NCI-H1092 (cell line): ENCODE measurements at places on chromosomes 4 and X.

GRCh38 chrX:21982311-21982710 is 41.8 kb downstream of the SMS start:
- no peak for DNase-seq

- no peak for DNase-seq
Observed at GRCh38 chr4:169215656-169216055, 55.1 kb downstream of the SH3RF1 start.

GRCh38 chr4:83779103-83780052 is 243.5 kb downstream of the GPAT3 start:
- no peak for DNase-seq

GRCh38 chr4:71608678-71609071 is 175.2 kb downstream of the GC start:
- DNase-seq = no peak

DNA sequence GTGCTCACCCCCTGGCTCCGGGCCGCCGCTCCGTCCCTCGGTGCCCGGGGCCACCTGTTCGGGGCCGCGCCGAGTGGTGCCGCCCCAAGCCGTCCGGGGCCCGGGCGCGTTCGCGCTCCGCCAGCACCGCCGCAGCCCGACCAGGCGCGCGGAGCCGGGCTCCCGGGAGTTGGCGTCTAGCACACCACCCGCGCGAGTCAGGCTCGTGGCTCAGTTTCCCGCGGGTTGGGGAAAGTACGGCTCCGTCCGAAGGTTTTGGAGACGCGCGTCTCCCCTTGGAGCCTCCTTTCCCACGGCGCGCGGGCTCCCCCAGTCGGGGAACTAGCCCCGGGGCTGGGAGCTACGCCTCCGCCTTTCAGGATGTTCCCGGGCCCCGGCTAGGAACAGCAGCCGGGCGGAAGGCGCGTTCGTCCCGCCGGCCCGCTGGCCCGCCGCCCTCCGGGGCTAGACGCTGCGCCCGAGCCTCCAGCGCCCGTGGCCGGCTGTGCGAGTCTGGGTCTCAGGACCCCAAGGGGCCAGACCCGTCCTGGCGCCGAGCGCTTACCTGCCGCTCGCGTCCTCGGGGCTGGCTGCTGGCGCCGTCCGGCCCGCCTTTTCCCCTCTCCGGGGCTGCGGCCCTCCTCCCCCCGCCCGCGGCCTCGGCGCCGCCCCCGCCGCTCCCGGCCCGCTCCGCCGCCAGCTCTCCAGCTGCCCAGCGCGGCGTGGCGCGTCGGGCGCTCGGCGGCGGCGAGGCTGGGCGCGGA is at the start of gene ADGRG2:
Gene ADGRG2, minus strand, starts transcription at position 571 of the 743 bp plus-strand sequence. CDS start 53,634 bp downstream, outside the sequence.
- DNase-seq = no peak

GRCh38 chr4:174702979-174703478 is 126.0 kb downstream of the GLRA3 start:
- no peak for DNase-seq

DNA sequence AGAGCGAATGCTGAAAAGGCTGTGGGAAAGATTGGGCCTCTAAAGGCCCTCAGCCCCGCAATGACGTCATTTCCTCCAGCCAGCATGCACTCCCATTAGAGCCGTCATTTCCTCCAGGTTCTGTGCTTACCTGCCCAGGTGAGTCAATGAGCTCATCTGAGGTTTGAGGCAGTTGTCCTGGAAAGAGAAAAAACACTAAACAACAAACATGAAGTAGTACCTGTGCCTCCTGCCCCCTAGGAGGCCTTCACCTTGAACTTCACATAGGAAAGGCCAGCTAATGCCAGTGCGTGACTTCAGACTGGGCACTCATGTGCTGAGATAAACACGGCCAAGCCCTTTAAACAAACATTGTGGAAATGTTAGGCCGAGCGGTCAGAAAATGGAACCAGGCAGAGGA is 55.9 kb downstream of the FHDC1 start:
- DNase-seq = no peak

GRCh38 chrX:8405631-8406030 is 59.0 kb upstream of the VCX3B start:
- DNase-seq = no peak

DNA sequence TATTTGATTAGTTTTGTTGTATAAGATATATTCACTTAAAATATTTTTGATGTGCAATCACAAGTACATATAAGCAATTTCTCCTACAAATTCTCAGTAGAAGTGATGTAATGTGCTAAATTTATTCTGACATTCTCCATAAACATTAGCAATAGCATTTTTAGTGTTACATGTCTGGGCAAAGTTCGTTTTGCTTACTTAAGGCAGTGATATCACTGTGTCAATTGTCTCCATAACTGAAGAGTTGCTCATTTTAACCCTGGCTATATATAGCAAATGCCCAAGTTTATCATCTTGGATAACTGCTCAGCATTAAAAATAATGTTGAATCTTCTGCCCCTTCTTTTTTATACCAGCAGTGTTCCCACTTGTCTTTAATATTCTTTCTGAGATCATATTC is 340.0 kb upstream of the NDST4 start:
- DNase-seq = no peak

DNA sequence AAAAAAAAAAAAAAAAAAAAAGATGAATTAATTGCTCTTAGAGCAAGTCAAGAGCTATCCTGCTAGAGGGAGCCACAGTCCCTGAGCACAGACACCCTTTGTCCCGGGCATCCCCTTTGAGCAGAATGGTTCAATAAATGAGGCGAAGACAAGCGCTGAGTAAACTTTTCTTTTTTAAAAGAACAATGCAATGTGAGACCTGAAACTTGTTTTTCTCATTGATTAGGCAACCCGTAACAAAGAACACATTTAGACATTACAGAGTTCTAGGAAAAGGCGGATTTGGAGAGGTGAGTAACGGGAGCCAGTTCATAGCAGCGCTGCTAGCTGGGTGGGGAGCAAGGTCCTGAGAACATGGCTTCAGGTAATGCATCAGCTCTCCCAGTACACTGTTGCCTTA is 46.1 kb downstream of the GRK4 start:
- no peak for DNase-seq

DNA sequence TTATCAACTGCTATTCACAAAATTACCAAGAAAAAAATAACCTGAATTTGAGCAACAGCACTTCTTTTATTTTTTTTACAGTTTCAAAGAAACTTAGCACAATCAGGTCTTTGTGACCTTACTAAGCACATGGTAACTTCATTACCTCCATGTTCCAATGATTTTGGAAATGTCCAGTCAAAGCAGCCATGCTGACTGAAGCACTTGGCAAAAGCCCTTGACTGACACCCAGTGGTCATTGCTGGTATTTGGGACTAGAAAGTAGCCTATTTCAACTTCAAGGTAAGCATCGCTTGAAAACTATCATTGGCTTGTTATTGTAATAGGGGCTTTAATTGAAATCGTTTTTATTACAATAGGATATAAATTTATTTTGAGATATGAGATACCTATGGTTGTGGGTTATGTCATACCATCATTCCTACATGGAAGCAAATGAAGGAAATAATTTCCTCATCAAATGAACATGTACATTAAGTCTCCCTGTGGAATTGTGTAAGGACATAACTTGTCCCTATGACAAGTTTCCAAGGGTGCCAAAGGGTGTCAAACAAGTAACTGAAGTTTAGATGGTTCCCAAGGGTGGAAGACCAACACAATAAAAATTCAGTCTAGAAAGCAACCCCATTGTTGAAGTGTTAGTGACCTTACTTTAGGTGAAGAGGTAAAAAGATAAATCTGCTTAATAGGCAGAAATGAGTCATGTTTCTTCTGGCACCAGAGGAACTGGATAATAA is 15.2 kb upstream of the ANXA10 start:
- DNase-seq = peak; percentile 43

- DNase-seq = no peak
Observed at GRCh38 chr4:77815636-77816035, 3.5 kb downstream of the CNOT6L start.

- DNase-seq = no peak
Observed at GRCh38 chr4:110988722-110989121, 365.8 kb upstream of the PITX2 start.

DNA sequence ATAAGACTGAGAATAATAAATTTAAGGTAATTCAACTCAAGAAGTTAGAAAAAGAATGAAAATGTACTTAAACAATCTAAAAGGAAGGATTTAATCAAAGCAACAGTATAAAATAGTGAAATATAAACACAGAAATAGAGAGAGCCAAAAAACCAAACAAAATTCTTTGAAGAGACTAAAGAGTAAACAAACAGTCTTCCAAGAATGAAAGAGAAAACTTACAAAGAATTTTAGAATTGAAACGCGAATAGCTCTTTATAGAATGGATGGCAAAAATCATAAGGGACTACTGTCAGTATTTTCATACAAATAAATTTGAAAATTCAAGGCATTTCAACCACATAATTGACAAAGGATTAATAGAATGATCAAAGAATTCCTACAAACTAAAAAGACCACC is 41.7 kb downstream of the VEGFC start:
- no peak for DNase-seq

DNA sequence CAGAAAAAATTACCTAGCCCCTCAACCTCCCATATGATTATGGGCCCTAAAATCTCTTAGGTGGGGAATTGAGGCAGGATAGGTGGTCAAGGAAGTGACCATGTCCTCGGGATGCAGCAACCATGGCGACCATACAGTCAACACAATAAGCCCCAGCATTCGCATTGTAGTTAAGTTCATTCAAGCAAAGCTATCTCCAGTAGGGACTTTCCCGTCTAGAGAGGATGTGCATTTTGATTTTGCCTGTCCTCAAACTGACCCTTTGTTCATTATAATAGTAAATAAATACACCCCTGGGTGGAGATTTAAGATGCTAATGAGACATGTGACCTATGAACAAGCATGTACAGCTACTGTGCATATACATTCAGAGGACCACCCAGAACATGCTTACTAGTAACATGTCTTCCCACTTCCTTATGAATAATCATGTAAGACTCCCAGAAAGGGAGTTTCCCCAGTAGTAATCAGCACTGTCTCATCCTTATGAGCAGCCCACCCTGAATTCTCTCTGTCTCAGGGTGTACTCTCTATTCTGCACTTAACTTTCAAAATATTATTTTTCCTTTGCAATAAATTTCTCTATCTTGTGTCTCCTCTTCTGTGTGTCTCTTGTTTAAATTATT is 74.3 kb downstream of the NUDT11 start:
- DNase-seq = no peak

DNA sequence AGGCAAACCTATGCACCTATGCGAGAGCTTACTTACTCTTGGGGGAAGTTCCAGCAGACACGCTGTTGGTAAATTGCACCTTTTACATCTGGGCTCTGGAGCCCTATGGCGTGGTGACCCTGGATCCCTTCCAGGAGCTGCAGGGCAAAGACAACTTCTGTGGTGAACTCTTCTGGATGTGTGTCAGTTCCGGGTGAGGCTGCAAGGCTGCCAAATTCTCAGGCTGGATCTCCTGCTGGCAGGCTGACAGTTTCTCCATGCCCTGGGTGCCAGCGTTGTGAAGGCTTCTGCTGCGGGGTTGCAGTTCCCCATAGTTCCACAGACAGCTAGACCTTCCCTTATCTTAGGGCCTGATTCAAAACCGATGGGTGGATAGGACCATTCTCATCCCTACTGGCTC is 37.9 kb downstream of the RAP2C start:
- DNase-seq = no peak

- DNase-seq = no peak
Observed at GRCh38 chrX:77160301-77160700, 286.9 kb upstream of the FGF16 start.

DNA sequence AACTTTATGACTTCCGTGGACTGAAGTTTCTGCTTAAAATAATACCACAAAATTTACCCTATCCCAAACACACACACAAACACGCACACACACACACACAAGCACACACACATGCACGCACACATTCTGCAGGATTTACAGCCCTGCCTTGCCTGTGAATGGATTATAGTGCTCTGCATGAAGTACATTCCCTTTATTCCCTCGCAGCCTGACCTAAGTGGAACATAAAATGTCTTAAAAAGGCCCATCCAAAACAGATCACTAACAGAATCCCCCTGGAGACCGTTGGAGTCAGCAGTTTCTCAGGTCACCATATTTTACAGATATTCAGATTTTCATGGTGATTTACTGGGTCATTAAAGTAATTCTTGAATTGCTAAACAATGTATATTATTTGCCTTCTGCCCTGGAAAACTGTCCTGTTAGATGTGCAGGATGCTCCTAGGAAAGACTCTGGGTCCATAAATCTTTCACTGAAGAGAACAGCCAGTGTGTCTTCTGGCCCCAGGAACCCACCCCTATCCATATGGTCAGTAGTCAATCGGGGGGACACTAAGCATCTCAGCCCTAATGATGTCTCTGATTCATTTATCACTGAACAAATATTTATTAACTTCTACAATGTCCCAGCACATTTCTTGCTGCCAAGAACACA is 587.7 kb upstream of the BOD1L1 start:
- no peak for DNase-seq

- DNase-seq = no peak
Observed at GRCh38 chr4:134320048-134320447, 118.5 kb upstream of the PABPC4L start.

GRCh38 chrX:12263211-12263610 is 124.9 kb downstream of the FRMPD4 start:
- DNase-seq = no peak

DNA sequence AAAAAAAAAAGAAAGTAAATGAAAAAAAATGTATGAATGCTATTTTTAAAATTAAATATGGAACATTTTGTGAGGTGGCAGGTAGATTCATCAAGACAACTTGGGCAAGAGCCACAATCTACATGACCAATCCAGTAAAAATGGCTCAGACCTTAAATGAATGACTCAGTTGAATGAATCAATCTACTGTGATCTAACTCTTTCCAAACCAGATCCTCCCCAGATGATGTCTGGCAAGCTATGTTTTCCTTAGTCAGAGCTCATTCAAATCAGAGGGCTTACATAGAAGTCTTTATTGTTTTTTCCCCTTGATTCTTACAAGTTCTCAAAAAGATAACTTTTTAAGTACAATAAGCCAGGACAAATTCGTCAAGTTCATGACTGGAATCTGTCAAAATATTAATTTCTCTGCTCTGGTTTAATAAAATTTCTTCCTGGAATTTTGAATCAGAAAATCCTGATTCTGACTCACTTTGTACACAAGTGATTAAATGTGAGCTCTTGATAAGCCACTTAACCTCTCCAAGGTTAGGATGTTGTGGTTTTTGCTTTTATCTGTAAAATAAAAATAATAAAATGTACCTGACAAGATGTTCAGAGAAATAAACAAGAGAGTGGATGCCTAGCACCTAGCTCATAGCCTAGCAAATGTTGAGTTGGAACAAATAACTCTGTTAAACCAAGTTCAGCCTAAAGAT is 105.6 kb upstream of the SMIM31 start:
- no peak for DNase-seq

- peak; percentile 50 for DNase-seq
Observed at GRCh38 chrX:21373637-21374162, 518 bp upstream of the CNKSR2 start.

DNA sequence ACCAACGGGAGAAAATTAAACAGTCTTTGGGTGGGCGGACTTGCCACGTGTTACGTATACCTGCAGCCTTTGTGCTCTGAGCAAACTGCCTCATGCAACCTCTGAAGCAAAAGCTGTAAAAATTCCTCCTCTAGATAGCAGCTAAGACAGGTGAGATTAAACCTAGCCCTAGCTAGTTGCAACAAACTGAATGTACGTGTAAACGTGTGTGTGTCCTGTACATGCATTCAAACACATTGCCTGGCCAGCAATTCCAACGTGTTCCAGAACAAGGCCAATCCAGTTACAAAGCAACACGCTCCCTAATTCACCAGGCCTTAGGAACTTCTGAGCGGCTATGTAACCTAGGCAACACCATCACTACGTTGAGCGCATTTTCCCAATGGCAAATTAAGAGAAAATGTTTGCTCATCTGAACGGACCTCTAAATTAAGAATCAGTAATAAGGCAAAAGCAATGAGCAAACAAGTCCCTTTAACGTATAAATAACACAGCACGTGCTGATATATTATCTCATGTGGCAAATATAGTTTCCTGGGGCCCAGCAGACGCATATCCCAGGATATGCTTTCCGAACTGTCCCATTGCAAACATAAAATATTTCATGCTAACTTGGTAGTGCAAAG is 792 bp downstream of the PPID start:
- no peak for DNase-seq
